Fibroblast of skin of left biceps (primary cell): ENCODE measurements at places on chromosomes 13 and 19.

- peak; percentile 99 for DNase-seq
These were observed 17.2 kb upstream of the ZNF331 start for GRCh38 chr19:53520547-53521372.

- no peak for DNase-seq
These were observed 68.1 kb downstream of the SIAH3 start for GRCh38 chr13:45783346-45784043.

DNA sequence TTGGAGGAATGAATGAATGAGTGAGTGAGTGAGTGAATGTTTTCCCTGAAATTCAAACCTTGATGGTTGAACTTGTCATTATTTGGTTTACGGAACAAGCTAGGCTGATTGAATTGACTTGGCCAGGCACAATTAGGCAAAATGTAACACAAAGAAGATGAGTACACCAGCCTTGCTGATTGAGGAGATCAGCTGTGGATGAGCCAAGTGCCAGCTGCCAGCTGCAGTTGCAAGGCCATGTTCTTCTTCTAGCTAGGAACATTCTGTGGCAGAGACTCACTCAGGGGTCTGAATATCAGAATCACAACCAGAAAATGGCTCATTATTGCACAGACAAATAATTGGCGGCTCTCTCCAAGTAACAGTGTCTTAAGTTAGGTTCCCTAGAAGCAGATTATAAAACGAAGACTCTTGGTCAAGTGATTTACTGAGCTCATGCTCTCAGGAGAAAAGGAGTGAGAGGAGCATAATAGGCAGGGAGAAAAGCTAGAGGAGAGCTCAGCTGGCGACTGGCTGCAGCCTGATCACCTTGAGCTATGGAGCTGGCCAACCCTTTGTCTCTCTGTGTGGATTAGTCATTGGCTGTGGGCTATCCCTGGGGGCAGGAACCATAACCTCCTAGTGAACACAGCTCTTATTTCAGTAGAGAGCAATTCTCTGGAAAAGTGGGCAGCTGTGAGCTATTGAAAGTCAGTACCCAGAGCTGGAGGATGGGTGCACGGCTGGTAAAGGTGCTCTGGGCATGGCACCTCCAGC, 225.3 kb upstream of the SERP2 start:
- DNase-seq = no peak

DNA sequence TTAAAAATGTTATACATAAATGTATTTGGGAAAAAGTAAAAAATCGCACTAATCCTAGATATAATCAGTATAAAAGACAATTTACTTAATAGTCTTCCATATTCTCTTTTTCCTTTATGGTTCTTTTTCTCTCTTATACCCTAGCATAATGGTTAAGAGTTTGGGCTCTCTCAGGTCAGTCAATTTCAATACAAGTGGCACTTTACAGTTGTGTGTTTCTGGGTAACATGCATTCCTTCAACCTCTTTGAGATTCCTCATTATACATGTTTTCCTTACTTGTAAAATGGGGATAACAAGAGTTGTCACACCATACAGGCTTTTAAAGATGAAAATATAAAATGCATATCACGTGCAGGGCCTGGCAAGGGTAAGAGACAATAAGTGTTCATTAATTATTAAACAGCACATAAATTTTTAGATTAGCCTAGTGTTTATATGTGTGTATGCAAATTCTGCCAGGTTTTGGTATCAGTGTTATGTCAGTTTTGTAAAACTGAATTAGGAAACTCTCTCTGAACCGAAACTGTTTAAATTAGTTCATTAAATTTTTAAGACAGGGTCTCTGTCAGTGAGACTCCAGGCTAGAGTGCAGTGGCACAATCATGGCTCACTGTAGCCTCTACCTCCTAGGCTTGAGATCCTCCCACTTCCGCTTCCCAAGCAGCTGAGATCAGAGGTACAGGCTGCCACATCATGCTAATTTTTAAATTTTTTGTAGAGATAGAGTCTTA, 49.8 kb downstream of the ELF1 start:
- DNase-seq = no peak

GRCh38 chr13:50611117-50611781, 232.2 kb downstream of the DLEU7 start:
- DNase-seq = no peak

DNA sequence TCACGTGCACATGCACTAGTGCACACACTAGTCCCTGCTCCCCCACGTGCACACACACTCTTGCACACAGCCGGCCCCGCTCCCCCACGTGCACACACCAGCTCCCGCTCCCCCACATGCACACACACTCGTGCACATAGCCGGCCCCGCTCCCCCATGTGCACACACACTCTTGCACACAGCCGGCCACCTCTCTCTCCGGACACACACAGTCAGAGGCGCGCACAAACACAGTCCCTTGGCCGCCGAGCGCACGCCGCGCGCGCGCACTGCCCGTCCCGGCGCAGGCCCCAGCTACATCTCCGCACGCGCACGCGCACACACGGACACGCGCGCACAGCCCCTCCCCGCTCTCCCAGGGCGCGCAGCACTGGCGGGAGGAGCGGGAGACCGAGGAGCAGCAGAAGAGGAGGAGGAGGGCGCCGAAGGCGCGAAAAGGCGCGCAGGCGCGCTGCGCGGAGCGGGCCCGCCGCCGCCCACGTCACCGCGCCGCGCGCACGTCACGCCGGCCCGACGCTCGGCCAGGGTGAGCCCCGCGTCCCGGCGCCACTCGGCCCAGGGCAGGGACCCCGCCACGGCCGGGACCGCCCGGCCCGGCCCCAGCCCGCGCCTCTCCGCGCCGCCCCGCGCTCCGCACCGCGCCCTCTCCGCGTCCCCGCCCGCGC, at the start of gene TFDP1:
TFDP1 (plus strand) TSS at position 549 of the 665 bp plus-strand sequence. CDS start 1,085 bp downstream, outside the sequence.
- DNase-seq = peak; percentile 52

GRCh38 chr19:41606215-41606837, 20.5 kb downstream of the CEACAM4 start:
- DNase-seq = no peak

- no peak for DNase-seq
These were observed 4.6 kb upstream of the PRKCG start for GRCh38 chr19:53877361-53877766.

DNA sequence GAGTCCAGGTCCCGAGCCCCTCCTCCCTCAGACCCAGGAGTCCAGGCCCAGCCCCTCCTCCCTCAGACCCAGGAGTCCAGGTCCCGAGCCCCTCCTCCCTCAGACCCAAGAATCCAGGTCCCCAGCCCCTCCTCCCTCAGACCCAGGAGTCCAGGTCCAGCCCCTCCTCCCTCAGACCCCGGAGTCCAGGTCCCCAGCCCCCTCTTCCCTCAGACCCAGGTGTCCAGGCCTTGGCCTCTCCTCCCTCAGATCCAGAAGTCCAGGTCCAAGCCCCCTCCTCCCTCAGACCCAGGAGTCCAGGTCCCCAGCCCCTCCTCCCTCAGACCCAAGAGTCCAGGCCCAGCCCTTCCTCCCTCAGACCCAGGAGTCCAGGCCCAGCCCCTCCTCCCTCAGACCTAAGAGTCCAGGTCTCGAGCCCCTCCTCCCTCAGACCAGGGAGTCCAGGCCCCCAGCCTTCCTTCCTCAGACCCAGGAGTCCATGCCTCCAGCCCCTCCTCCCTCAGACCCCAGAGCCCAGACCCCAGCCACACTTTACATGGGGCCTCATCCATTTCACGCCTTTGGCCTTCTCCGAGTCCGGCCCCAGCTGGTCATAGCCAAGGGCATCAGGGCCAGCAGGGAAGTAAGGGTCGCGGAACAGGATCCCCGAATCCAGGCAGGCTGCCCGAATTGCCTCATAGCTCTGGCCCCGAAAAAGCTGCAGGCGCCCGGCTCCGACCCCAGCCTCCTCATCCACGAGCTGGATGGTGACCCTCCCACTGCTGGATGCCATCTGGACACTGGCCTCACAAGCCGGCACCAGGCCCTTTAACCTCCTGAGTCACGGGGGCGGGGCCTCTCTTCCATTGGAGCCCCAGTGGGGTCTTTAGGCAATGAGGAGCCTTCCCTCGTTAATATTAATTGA, 628 bp downstream of the CAPN12 start:
- no peak for DNase-seq

DNA sequence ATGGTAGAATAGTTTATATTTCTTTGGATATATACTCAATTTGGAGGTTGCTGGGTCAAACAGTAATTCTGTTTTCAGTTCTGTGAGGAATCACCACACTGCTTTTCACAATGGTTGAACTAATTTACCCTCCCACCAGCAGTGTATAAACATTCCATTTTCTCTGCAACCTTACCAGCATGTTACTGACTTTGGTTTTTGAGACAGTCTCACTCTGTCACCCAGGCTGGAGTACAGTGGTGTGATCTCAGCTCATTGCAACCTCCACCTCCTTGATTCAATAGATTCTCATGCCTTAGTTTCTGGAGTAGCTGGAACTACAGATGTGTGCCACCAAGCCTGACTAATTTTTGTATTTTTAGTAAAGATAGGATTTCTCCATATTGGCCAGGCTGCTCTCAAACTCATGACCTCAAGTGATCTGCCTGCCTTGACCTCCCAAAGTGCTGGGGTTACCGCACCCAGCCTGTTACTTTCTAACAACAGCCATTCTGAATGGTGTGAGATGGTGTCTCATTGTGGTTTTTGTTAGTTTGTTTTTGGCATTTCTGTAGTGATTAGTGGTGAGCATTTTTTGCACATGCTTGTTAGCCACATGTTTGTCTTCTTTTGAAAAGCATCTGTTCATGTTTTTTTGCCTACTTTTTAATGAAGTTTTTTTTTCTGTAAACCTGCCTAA, 12.5 kb downstream of the ZNF714 start:
- DNase-seq = no peak

DNA sequence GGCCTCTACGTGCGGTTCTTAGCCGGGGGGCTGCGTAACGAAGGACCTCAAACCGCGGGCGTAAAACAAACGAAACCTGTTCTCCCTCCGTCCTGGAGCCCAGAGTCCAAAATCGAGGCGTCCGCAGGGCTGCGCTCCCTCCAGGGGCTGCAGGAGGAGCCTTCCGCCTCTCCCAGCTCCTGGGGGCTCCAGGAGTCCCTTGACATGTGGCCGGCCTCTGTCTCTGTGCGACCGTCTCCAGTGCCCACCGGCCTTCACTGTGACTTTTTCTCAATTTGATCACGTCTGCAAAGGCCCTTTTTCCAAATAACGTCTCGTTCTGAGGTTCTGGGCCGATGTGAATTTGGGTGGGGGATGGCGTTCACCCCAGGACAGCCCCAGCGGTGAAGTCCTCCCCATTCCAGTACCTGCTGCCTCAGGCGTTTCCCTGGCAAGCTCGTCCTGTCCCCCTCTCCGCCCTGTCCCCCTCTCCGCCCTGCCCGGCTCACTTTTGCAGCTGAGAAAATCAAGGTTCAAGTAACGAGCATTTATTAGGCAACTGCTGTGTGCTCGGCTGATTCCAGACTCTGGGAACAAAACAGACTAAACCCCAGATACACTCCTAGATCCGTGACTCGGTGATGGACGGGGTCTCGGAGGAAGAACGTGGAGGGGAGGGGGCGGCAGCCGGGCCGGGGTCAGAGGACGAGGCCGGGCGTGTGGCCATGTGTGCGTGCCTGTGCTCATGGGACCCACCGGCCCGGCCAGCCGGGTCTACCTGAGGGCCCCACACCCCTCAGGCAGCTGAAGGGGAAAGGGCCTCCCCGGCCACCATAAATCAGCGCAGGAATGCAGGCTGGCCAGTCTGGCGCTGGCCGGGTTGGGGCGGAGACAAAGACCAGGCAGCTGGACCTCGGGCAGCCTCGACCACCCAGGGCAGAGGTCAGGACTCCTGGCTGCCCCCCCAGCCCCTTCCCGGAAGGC, 28.1 kb upstream of the WDR18 start:
- no peak for DNase-seq

GRCh38 chr13:99871249-99871898, 100.2 kb downstream of the ZIC5 start:
- DNase-seq = no peak

DNA sequence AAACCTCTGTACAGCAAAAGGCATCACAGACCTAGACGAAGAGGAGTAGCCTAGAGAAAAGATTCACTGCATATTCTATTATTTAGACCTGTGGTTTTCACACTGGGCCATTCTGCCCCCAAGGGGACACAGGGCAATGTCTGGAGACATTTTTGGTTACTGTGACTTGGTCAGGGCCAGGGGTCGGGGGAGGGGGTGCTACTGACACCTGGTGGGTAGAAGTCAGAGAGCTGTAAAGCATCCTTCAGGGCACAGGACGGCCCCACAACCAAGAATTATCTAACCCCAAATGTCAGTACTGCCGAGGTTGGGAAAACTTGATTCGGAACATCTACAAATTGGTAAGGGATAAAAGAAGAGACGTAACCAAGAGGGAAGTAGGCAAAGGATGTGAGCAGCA, 11.3 kb downstream of the ELAVL1 start:
- no peak for DNase-seq

GRCh38 chr13:66574606-66575005, 655.5 kb downstream of the PCDH9 start:
- DNase-seq = no peak

DNA sequence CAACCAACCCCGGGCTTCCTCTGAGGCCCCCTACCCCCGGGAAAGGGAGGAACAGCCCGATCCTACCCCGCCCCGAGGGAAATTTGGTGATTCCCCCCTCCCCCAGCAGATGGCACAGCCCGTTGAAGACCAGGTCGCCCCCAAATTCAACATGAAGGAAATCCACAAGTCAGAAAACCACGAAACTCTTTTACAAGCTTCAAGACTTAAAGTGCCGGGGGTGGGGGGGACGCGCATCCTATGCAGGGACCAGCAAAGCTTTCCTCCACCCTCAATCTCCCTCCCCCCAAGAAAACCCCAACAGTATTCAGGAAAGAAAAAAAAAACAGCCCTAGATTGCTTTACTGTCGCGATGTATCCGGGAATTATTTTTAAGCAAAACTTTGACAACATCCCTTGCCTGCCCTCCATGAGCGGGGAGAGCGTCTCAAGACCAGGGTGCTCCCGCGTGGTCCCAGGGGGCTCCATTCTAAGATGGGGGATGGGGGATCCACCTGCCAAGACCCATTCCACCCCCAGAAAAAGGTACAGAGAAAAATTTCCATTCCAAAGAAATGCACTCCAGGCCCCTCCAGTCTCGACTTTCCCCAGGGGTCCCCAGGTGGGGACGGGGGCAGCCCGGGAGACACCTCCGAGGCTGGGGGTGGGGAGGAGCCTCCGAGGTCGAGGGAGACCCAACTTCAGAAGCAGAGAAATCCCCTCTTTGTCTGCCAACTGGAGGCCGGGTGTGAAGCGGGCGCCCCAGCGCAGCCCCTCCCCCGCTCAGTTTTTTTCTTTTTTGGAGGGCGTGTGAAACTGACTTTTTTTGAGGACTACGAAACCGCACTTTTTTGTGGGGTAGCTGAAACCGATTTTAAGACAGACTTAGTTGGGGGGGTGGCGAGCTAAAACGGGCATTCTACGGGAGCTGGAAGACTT, 1.5 kb downstream of the TCF3 start:
- DNase-seq = no peak

GRCh38 chr19:8600064-8600463, 10.5 kb downstream of the ADAMTS10 start:
- no peak for DNase-seq

- no peak for DNase-seq
These were observed 13.2 kb downstream of the KLK5 start for GRCh38 chr19:50939596-50939995.

DNA sequence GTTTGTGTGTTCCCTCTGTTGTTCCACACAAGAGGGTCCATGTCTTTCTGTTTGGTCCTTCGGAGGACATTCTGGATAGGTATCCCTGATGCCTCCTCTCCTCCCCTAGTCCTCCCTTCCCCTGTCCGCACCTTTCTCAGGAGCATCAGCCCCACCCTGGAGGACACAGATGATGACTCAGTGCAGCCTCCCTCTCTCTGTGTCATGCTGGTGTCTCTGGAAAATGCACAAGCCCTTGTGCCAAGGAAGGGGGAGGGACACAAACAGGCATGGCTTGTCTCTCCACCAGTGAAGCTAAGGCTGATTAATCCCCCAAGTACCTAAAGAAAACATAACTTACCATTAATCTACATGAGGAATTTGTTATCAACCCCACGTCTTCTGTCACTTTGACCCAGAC, 16.2 kb upstream of the TNFRSF19 start:
- no peak for DNase-seq

GRCh38 chr19:33473653-33474305, 47.8 kb downstream of the PEPD start:
- DNase-seq = no peak
